ENCODE measurements at places on chromosomes 3 and 15.

DNA sequence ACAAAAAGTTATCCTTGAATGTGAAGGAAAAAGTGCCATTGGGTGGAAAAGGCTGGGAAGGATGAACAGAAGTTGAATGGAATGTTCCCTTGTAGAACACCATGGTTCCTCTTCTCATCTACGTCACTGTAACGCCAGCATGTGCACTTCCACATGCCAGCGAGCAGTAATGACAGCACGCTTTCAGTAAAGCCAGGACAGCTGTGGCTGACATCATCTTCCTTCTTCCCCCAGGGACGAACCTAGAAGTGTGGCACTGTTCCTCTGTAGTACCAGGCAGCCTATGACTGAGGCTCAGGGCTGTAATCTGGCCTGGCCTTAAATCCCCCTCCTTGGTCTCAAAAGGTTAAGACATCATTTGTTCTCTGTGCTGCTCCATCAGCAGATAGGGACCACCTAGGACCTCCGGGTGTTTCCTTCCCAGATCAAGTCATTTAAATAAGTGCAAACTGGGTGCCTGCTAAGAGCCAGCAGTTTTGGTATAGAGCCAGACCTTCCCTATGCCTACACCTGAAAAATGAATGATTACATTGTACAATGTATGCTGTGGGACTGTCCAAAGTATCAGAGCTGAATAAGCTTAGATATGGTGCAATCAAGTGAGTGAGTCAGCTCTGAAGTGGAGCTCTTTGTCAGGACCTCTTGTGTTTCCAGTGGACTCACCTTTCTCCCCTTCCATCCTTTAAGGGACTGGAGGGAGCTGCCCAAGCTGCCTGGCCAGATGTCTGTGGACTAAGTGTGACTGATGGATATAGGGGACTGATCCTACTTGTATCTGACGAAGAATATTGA, 5.6 kb upstream of the SRPRB start:
- peak; percentile 42 for DNase-seq

DNA sequence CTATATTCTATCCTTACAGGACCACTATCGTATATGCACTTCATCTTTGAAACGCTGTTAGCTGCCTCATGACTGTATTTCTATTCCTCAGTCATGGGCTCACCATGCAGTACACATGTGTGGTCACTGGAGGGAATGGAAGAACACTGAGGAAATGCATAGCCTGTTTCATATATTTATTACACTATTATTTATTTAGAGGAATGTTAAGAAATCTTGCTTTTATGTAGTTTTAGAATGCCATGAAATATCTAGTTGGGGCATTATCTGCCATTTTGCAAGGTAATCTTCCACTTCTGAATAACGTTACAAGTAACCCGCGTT, 155.7 kb downstream of the IGF1R start:
- no peak for DNase-seq

- no peak for DNase-seq
These were observed 99.6 kb downstream of the ABI3BP start for GRCh38 chr3:100893590-100893989.

DNA sequence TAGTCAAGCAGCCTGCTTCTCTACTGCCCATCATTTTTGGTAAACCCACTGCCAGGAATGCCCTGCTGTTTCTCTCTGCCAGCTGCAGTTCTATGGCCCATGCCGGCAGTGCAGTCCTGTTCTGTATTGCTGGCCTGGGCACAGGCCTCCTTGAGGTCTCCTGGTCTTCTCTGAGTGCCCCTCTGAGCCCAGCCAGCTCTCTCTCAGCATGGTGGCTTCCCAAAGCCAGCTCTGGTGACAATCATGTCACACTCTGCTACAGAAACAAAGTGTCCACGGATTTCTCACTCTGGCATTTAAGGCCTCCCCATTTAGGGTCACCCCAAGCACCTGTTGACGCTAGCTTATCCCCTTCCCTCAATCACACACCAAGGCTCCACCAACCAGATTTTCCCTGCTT, 24.5 kb downstream of the SRPRB start:
- no peak for DNase-seq

- DNase-seq, result no peak
These were observed 147.5 kb downstream of the NTRK3 start for GRCh38 chr15:88108991-88109390.

DNA sequence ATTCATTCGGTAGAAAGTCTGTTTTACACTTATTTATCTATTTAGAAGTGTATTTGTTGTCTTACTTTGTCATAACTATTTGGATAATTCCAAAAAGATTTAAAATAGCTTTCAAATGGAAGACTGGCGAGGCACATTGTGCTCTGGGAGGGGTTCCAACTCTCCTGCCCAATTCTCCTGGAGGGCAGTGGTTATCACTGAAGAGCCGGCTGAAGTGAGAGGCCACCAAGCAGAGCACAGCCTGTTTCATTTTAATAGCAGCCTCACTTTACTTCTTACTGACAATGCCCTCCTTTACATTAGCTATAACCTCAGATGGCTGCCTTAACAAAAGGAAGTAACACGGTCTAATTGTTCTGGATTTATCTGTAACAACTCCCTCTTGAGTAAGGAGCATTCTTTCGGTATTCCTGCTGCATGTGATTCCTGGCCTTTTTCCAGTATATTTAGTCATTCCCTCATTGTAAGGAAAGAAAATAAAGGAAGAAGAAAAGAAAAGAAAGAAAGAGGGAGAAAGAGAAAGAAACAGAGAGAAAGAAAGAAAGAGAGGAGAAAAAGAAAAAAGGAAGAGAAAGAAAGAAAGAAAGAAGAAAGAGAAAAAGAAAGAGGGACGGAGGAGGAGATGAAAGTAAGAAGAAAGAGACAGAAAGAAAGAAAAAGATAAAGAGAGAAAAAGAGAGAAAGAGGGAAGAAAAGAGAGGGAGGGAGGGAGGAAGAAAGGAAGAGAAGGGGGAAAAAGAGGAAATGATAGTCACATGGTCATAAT, 339.8 kb upstream of the WNT5A start:
- DNase-seq, result no peak

- DNase-seq, result no peak
These were observed 777 bp downstream of the GPR160 start for GRCh38 chr3:170038434-170039110.

- DNase-seq, result no peak
These were observed 9.4 kb upstream of the LRRC34 start for GRCh38 chr3:169822091-169822490.

GRCh38 chr15:69979783-69980182, 117.9 kb downstream of the TLE3 start:
- DNase-seq, result no peak

DNA sequence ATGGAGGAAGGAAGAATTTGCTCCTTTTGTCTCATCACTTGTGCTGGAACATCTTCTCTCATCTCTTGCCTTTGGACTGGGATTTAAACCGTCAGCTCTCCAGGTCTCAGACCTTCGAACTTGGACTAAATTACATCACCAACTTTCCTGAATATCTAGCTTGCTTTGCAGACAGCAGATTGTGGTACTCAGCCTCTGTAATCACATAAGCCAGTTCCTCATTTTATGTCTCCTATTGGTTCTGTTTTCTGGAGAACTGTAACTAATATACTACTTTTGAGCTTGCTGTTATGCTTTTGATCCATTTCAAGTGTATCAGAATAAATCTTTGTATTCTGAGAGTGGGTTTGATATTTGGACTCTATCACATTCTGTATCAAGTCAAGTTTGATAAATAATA, 164.3 kb upstream of the VEPH1 start:
- DNase-seq, result no peak

- DNase-seq, result no peak
These were observed 109.2 kb downstream of the TMEM266 start for GRCh38 chr15:76169018-76169417.

GRCh38 chr3:187782006-187782405, 36.7 kb upstream of the BCL6 start:
- no peak for DNase-seq

DNA sequence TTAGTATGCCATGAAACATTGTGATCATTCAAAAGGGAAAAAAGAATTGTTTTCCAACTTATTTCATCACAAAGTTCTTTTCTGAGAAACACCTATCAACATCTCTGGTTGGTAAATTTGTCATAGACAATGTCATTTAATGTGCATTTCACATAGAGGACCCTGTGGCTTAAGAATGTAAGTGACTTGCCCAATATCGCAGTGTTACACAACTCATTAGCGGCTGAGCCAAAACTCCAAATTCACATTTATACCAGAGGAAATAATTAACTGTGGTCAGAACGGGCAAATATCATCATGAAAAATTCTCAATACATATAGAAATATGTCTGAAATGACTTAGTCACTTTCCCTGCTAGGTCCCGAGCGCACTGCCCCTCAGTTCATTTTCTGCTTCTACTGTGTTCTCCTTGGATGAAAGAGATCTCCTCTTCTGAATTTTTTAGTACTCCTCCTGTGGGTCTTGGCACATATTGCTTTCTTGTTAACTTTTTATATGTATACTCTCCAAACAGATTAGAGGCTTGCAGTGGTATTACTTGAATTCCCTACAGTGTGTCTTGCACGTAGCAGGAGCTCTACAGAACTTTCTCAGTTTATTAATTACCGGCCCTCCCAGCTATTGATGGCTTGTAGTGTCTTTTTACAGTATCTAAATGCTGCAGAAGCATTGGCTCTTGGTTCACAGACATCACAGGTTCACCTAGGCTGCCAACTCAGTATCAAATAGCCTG, 33.1 kb downstream of the PTX3 start:
- no peak for DNase-seq

DNA sequence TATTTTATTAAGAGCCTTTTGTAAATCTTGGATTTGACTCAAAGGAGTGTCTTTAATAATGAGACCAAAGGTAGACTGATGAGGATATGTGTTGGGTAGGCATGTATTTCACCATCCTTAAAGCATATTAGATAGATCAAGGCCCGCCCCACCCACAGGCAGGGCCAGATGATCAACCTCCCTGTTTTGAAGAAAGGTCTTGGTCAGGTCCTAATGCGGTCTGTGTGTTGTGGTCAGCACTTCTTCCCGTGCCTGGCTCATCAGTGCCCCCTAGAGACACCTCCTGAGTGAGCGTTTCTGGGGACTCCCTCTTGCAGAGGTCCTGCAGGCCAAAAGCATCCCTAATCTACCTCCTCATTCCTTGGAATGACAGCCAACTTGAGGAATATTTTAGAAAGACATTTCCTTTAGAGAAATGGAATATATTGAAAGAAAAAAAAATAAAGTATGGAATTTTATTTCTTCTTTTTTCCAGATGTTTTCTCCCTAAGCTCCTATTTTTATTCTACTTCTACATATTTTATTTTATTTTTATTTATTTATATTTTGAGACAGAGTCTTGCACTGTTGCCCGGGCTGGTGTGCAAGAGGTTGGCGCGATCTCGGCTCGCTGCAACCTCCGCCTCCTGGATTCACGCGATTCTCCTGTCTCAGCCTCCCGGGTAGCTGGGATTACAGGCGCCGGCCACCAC, 6.0 kb downstream of the TM4SF4 start:
- DNase-seq, result peak; percentile 85

GRCh38 chr15:87201986-87202385, 1054.6 kb downstream of the NTRK3 start:
- DNase-seq, result no peak

DNA sequence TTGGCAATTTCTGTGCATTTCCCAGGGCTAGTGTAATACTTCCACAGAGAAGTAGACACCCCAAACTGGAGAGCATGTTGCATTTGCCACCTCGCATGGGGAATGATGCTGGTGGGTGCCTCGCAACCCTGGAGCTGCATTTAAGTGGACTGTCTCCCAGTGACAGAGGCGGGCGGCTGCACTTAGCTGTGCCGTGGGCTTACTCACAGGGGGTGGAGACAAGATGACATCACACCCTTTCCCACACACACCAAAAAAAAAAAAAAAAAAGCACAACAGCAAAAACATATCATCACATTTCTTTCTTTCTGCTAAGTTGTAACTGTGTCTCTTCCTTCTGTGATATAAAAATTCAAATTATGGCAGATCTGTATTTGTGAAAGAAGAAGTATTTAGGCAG, at the start of gene ABI3BP:
TSS of gene ABI3BP (minus strand) at position 113 of the 400 bp plus-strand sequence. CDS start at position 76, 37 bp downstream.
- DNase-seq, result peak; percentile 82

GRCh38 chr3:6807967-6808588, 52.8 kb upstream of the GRM7 start:
- DNase-seq, result no peak

- no peak for DNase-seq
These were observed 104.8 kb upstream of the RAD18 start for GRCh38 chr3:9068051-9068450.

- DNase-seq, result no peak
These were observed 110.5 kb upstream of the STT3B start for GRCh38 chr3:31422237-31422636.

- no peak for DNase-seq
These were observed 190.9 kb downstream of the NR2F2 start for GRCh38 chr15:96521386-96521785.

DNA sequence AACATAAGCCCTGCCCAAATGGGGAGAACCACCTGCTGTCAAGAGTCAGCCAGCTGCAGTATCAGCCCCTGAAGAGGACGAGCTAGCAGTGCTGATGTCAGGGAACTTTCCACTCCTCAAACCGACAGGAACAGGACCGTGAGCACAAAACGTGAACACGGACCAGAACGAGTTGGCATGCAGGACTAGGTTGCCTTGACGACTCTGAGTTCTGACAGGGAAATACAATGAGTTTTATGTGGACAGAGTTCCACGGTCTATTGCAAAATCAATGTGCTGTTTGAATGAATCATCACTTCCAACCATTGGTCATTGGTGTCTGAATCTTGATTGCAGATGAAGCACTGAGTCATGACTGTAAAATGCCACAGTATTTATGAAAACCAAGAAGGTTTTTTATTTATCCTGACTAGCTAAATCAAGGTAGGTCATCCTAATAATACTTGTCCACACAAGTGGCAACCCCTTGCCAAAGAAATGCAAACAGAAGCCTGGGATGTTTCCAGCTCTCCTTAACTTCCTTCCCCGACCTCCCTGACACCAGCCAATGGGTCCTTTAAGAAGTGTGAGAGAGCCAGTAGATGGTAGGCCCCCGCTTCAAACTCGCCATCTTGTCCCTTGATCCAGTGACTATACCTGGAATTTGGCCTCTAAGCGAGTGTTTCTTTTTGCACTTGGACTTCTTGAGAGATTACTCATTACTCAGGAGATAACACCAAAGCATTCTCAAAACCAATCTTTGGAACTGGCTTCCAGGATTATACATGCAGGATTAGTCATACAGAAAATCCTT, 119.6 kb downstream of the ASB7 start:
- peak; percentile 76 for DNase-seq

DNA sequence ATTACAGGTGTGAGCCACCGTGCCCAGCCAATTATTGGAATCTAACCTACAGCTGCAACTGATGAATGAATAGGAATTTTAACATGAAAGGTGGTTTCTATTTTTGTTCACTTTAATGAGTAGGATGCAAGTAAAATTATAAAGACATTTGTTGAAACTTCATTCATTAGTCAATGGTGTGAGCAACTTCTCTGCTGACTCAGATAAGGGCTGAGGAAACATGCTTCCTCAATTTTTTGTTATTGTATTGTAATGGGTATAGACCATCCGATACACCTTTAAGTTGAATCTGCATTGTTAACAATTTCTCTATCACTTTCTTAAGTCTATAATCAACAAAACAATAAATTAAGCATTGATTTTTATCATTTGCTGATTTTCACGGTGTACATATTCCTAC, 127.8 kb downstream of the STAG1 start:
- DNase-seq, result no peak

DNA sequence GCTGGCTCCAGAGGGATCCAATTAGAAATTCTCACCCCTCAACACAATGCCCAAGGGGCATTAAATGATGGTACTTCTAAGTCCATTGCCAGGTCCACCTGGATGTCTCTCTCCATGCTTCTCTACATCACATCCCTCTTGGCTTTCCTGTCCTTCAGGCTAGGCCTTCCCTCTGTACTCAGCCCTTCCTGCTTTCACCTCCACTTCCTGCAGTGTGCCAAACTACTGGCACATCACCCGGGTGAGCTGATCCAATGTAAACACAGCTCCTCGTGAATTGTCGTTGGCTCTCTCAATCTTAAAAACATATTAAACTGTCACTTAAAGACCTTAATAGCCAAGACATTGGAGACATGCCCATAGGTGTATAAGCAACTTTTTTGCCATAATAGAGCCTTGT, 4.0 kb downstream of the LMCD1 start:
- no peak for DNase-seq
